ENCODE measurements at places on chromosomes 12 and 14. TPM values are rescaled to one million over a fixed set of nuclear protein-coding genes. Genes with fewer than 3 reads are reported as not detected.

Gene HAL
- 0.12 TPM for polyA plus RNA-seq

Gene CCDC38
- polyA plus RNA-seq: 0.02 TPM

Gene RIMKLB
- polyA plus RNA-seq: 38.0 TPM

Gene TMEM63C
- 3.7 TPM for polyA plus RNA-seq
